Suprapubic skin (tissue), 4 donors: ENCODE measurements at places on chromosomes 1 and 21. TPM values are rescaled to one million over a fixed set of nuclear protein-coding genes. Genes with fewer than 3 reads are reported as not detected.

CSF1 gene
- total RNA-seq, result 12.6 TPM

G0S2 gene
- 51.8 TPM for total RNA-seq

- DNase-seq, result no peak
These were observed 5.2 kb upstream of the KISS1 start for GRCh38 chr1:204201348-204202040.

DNA sequence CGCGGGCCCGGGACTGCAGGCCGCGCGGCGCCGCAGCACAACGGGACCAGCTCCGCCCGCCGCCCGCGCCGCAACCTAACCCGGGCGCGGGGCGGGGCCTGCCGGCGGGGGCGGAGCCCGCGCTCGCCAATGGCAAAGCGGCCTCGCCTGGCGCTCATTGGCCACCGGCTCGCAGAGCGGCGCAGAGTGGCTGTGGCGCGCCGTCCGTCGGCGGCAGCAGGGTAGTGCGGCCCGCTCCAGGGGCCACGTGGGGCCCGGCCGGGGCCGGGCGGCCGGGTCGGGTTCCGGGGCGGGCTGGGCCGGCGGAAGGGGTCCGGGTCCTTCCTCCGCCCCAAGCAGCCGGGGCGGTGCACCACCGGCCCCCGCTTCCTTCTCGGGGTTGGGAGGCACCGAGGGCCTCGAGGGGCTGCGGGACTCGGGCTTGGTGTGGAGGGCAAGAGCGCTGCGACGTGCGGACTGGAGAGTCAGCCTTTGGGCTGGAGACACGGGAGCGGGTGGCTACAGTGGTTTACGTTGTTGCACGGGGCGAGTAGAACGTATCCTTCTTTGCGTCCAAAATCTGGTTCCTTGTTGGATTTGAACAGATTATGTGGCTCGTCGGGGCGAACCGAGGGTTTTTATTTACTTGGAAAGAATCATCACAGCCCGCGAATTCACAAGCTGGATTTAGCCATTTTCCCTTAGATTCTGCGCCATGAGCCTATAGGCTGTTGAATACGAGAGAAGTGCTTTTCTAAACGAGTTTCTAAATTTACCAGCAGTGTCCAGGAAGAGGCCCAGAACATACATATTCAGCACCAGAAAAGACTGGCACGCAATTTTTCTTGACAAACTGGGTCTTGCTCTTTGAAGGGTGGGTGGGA, at the start of gene SRM:
SRM (minus strand) TSS at position 51 of the 863 bp plus-strand sequence. CDS start 75 bp downstream, outside the sequence.
- DNase-seq, result peak; percentile 87

GRCh38 chr21:30206551-30207251, 9.2 kb downstream of the CLDN8 start:
- DNase-seq, result no peak

DNA sequence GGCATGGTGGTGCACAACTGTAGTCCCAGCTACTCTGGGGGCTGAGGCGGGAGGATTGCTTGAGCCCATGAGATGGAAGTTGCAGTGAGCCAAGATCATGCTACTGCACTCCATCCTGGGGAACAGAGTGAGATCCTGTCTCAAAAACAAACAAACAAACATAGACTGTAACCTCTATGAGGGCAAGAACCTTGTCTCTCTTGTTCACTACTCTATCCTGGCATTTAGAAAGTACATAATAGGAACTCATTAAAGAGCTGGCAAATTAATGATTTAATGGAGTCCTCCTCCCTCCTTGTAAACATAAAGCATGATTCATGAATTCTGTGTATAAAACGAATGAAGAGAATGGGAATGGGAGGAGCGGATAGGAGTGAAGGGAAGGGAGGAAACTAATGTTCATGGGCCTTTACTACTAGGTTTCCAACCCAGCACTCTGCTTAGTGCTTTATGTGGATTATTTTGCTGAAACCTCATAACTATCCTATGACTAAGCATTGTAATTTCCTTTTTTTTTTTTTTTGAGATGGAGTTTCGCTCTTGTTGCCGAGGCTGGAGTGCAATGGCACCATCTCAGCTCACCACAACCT, 8.6 kb downstream of the LMOD1 start:
- no peak for DNase-seq
